Esophagus mucosa (tissue), 1 donor: ENCODE measurements at places on chromosomes 1 and 21.

GRCh38 chr21:42093991-42094421 lies 22.9 kb downstream of the UMODL1 start:
- peak; percentile 65 for ATAC-seq

DNA sequence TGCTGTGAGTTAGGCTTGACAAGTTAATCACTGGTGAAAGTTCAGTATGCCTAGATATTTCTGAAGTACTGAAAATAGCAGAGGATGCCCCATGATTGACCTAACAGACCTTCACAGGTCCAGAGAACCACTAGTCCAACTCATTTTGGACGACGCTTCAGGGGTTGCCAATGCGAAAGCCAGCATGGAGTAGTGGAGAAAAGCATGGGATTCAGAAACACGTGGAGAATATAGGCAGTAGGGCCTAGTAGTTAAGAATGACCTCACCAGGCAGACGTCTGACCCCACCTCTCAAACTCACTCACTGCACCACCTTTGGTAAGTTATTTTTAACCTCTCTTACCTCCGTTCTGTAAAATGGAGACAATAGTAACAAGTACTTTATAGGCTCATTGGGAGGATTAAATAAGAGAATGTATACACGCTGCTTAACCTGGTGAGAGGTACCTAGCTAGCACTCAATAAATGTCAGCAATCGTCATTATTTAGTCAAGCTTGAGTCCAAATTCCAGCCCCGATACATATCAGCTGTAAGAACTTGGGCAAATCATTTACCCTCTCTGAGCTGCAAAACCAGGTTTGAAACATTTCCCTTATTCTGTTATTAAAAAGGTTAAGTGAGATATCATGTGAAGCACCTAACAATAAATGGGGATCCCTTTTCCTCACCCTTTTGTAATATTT lies 13.2 kb downstream of the PLPP3 start:
- ATAC-seq = no peak

DNA sequence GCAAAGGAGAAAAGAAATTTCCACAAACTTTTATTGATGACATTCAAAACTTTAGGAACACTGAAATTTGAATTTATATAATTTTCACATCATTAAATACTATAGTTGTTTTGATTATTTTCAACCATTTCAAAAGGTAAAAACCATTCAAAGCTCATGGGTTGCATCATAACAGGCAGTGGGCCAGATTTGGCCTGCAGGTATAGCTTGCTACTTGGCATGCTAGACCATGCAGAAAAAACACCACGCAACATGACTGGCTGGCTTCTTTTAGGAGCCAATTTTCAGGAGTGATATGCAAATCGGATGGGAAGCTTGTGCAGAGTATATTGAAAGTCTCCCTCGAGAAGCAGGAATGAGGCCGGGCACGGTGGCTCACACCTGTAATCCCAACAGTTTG lies 144.8 kb downstream of the GLUL start:
- peak; percentile 76 for ATAC-seq

DNA sequence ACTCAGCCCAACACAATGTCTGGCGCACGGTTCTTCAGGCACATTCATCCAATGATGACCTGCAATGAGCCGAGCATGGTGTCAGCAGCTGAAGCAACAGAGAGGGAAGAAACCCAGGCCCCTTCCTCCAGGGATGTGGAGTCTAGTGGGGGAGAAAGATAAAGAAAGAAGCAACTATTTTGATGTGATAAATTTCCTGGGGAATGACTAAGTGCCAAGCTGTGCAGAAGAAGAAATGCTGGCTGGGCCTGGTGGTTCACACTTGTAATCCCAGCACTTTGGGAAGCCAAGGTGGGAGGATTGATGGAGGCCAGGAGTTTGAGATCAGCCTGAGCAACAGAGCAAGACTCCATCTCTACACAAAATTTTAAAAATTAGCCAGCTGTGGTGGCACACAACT lies 561.8 kb downstream of the KIF26B start:
- no peak for ATAC-seq

DNA sequence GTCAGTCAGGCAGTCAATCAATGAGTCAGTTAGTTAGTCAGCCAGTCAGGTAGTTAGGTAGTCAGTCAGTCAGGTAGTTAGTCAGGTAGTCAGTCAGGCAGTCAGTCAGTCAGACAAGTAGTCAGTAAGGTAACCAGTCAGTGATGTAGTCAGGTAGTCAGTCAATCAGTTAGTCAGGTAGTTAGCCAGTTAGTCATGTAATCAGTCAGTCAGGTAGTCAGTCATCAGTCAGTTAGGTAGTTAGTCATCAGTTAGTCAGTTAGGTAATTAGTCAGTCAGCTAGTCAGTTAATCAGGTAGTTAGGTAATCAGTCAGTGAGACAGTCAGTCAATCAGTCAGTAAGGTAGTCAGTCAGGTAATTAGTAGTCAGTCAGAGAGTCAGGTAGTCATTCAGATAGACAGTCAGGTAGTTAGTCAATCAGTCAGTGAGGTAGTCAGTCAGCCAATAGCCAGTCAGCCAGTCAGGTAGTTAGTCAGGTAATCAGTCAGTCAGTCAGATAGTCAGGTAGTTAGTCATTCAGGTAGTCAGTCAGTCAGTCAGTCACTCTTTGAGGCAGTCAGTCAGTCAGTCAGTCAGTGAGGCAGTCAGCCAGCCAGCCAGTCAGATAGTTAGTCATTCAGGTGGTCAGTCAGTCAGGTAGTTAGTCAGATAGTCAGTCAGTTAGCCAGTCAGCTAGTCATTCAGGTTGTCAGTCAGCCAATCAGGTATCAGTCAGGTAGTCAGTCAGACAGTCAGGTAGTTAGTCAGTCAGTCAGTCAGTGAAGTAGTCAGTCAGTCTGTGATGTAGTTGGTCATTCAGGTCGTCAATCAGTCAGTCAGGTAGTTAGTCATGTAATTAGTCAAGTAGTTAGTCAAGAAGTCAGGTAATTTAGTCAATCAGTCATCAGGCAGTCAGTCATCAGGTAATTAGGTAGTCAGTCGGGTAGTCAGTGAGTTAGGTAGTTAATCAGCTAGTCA lies 15.3 kb downstream of the KRTAP10-1 start:
- ATAC-seq = no peak

DNA sequence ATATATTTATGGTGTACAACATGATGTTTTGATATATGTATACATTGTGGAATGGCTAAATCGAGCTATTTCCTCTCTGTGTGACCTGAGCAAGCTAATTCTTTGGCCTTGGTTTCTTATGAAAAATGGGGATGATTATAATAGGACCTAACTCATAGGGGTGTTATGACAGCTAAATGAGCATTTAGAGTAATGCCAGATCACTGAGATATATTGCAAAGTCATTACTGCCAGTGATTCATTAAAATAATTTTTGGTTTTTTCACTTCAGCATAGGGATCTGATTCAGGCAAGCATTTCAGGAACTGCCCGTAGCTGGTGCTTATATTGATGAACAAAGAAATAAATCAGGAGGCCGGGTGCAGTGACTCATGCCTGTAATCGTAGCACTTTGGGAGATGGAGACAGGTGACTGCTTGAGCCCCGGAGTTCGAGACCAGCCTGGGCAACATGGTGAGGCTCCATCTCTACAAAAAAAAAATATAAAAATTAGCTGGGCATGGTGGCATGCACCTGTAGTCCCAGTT lies 30.7 kb downstream of the DAB1 start:
- ATAC-seq = no peak
